ENCODE measurements at places on chromosomes 11 and 22.

DNA sequence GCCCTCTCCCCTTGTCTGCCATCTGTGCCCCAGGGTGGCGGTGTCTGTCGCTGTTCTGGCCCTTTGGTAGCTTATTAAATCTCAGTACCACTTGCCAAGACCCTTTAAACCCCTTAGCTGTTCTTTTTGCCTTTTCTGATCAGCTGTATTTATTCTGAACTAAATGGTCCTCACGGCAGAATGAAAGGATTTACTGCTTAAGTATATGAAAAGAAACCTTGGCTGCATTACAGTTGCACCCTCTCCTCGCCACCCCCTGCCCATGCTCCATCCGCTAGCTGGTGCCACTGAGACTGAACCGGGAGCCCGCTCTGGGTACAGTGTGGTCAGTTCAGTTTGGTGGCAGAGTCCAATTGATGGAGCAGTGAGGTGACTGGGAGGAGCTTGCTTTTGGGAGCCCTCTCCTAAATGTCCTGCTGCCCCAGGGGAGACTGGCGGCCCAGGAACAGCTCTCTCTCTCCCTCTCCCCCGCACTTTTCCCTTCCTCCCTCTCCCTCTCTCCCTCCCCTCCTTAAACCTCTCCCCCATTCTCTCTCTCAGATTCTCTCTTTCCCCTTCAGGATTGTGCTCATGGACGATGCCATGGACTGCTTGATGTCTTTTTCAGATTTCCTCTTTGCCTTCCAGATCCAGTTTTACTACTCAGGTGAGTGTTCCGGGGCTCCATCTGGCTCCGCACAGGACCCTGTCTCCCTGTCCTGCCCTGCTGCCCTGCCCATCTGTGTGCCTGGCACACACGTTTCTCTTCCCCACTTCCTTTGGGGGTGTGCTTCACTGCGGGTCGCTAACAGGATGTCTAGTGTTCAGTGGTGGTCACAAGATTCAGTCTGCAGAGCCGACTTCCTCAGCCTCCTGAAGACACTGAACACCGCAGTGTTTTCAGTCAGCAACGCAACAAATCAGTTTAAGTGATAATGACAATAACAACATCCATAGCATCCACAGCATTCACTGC is 21.8 kb downstream of the ARFGAP2 start:
- no peak for DNase-seq

DNA sequence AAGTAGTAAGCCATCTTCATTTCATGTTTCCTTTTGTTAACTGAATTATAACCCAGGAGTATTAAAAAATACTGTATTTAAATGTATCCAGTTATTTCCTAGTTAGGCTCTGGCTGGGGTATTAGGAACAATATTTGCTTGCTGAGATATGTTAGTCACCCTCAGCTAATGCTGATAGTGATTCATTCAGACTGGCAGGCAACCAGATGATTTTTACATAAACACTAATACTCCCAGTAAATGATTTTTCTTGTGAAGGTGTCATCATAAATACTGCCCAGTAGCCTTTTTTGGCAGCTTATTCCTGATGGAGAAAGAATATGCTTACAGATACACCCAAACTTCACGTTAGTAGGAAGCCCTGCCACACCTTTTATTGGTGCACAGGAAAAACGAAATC is 8.1 kb downstream of the YWHAH start:
- DNase-seq: no peak

GRCh38 chr11:47280099-47280498 is 10.2 kb downstream of the MADD start:
- DNase-seq: no peak

DNA sequence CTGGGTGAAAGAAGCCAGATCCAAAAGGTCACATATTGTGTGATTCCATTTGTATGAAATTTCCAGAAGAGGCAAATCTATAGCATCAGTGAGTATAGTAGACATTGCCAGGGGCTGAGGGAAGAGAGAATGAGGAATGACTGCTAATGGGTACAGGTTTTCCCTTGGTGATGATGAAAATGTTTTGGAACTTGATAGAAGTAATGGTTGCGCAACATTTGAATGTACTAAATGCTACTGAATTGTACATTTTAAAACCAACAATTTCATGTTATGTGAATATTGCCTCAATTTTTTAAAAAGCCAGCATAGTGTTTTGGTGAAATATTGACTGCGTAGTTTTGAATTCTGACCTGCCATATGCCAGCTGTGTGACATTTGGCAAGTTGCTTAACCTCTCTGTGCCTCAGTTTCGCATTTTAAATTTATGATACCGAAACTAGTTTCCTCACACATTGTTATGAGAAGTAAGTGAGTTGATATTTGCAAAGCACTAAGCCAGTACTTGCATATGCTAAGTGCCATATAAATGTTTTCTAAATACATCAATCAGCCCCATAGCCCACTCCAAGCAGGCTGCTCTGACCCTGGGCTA is 75.4 kb upstream of the TMEM45B start:
- DNase-seq: no peak

GRCh38 chr11:22685111-22685510 is 18.7 kb downstream of the GAS2 start:
- DNase-seq: no peak

- DNase-seq: peak; percentile 55
Observed at GRCh38 chr22:22745225-22746060, 101.0 kb downstream of the GGTLC2 start.

DNA sequence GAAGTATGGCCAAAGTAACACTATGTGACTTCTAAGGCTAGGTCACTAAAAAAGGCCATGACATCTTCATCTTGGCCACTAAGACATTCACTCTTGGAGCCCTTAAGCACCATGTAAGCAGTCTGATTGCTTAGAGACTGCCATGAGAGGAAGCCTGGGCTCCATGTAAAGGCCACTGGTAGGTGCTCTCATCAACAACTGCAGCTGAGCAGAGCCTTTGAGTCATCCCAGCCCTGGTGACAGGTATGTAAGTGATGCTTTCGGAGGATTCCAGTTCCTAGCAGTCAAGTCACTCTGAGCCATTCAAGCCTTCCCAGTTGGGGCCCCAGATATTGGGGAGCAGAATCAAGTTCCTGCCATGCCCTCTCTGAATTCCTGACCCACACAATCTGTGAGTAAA is 26.2 kb downstream of the GAB2 start:
- no peak for DNase-seq

GRCh38 chr11:87190071-87190470 is 152.3 kb downstream of the TMEM135 start:
- DNase-seq: no peak

- DNase-seq: no peak
Observed at GRCh38 chr22:20083157-20083890, 3.3 kb downstream of the DGCR8 start.

GRCh38 chr11:66337103-66337899 is 1.1 kb upstream of the RIN1 start:
- DNase-seq: no peak

DNA sequence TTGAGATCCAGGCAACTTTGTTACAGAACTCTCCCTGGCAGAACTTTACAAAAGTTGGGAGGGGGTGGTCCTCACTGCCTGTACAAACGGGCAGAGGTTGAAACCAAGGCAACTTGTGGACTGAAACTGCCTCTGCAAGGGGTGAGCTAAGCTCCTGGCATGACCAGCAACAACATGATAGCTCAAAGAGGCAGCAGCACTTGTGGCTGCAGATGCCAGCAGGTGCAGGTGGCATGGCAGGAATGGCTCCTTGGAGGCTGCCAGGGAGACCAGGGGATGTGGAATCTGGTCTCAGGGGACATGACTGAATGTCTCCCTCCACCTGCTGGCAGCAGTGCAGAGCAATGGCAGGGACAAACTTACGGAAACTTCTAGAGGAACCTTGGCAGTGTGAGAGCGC is 38.8 kb upstream of the PHF21A start:
- DNase-seq: no peak

DNA sequence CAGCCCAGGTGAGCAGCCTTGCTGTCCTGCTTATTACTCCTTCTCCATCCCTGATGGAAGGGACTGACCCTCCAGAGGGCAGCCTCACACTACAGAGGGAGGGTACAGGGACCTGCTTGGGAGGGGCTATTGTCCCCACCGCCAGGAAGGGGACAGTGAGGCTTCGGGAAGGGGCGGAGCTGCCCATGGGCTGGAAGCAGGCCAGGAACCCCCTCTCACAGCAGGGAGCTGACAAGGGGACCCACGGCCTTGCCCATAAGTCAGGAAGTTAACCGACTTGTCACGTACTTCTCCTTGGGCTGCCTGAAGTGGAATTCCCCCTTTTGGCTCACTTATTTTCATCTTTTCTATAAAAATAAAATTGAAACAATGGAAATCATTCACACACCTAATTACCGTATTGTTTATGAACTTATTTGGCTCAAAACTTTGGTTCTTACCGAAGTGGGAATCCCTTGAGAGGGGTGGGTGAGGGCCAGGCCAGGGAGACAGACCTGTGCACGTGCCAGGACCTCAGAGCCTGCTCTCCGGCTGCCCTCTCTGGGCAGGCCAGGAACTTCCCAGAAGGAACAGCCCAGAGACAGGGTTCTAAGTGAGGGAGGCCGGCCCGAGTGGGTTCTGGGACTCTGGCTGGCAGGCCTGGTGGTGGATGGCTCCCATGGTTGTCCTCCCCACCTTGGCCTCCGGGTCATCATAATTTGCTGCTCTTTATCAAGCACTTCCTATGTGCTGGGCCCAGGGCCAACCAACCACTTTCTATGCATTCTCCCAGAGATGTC is 5.8 kb downstream of the MGAT3 start:
- no peak for DNase-seq
